T-helper 1 cell (primary cell): ENCODE measurements at places on chromosomes 2 and 18.
A peak's percentile ranks its signal among the peaks of the same experiment; 100 is the strongest.

- DNase-seq: no peak
These were observed 35.8 kb downstream of the MFSD6 start for GRCh38 chr2:190443778-190444481.

DNA sequence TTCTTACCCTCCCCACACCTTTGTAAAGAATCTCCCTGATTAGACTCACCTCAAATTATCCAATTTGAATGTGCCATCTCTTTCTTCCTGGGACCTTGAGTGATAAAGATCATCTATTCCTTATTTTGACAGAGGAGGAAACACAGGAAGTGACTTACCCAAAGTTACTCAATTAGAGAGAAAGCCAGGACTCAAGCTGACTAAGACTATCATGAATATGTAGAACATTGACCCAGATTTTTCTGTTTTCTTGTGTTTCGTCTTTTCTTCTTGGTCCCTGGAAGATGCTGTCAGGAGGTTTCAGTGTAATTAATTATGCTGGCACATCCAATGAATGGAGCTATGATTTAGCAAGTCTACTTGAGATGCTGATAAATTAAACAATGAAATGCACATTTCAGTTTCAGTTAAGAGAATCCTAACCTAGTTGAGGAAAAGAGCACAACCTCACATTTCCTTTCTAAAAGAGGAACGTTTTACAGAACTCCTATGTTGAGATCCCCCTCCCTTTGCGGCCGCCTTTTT lies 380.4 kb downstream of the CLIP4 start:
- no peak for DNase-seq

DNA sequence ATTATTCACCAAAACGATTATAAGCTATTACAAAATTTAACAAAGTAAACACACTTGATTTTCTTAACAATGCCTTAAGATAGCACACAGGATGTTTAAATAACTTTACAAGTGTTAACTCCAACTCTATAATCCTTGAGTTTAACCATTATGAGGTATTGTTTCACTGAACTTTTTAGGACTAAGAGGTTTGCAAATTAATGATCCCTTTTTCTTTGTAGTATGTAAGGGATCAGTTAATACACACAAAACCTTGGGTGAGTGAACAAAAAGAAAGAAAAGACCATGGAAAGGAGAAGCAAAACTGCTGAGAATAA lies 21.5 kb upstream of the TFPI start:
- DNase-seq: no peak

- no peak for DNase-seq
These were observed 66.2 kb downstream of the RTP5 start for GRCh38 chr2:241935774-241936173.

- no peak for DNase-seq
These were observed 104.6 kb upstream of the TEX51 start for GRCh38 chr2:126793885-126794613.

DNA sequence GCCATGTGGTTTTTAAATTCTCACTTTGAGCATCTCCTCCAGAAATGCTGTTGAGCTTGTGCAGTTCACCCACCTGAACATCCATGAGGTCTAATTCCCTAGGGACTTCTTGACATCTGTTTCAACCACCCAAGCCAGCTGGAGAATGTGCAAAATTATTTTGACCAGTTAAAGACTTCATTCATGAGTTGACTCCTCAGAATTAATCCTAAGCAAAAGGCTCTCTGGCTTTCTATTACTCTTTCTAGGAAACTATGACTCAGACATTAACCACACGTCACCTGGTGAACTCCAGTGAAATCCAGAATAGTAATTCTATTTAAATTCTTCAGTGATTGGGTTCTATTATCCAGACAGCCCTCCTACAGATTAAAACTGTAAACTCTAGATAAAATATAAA lies 247.5 kb downstream of the NBAS start:
- no peak for DNase-seq

- DNase-seq: no peak
These were observed 53.2 kb downstream of the GBX2 start for GRCh38 chr2:236114959-236115358.

GRCh38 chr2:71511776-71512175 lies 58.4 kb downstream of the DYSF start:
- DNase-seq: no peak

- DNase-seq: peak; percentile 16
These were observed 8.9 kb downstream of the TNS1 start for GRCh38 chr2:217993817-217994463.

- DNase-seq: no peak
These were observed 21.6 kb upstream of the VPS4B start for GRCh38 chr18:63443829-63444228.

GRCh38 chr18:52610451-52611115 lies 270.6 kb downstream of the DCC start:
- DNase-seq: no peak

DNA sequence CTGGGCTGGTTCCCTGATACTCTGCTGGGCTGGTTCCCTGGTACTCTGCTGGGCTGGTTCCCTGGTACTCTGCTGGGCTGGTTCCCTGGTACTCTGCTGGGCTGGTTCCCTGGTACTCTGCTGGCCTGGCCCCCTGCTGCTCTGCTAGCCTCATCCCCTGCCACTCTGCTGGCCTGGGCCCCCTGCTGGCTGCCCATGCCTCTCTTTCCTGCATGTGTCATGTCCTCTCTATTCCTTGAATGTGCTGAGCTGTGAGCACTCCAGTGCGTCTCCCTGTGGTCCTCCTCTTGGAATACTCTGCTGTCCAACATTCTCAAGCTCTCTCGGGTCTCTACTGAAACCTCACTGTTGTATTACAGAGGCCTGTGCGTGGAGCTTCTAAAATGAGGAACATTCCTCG lies 216.3 kb downstream of the RNF144A start:
- no peak for DNase-seq

DNA sequence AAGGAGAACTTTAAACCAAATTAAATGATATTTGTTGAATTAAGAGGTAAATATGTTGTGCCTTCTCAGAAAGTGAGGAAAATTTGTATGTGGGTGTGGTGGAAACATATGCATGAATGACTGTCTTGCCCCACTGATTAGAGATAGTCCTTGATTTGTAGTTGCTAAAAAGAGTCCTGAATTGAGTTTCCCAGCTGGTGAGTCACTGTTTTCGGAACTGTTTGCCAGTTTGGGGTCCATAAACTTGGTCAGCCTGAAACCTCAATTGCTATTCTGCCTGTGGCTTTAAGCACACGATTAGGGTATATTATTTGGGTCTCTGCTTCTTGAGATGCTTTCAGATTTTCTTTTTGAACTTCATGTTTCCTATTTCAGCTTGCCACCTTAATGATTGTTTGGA lies 53.3 kb downstream of the PIKFYVE start:
- DNase-seq: no peak
